CD4-positive, alpha-beta T cell treated with Interleukin-4 for 4 hours (primary cell): ENCODE measurements at places on chromosomes 4 and X.

GRCh38 chr4:144399927-144400326 is 246.0 kb upstream of the HHIP start:
- no peak for DNase-seq

DNA sequence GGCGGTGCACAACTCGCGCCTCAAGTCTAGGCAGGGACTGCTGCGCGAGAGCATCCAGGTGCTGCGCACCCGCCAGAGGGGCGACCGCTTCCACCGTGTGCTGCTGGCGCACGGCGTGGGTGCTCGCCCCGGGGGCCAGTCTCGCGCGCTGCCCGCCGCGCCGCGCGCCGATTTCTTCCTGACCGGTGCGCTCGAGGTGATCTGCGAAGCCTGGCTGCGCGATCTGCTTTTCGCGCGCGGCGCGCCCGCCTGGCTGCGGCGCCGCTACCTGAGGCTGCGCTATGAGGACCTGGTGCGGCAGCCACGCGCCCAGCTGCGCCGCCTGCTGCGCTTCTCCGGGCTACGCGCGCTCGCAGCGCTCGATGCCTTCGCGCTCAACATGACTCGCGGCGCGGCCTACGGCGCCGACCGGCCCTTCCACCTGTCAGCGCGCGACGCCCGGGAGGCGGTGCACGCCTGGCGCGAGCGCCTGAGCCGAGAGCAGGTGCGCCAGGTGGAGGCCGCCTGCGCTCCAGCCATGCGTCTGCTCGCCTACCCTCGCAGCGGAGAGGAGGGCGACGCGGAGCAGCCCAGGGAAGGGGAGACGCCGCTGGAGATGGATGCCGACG is 1.3 kb downstream of the CHST7 start:
- DNase-seq = peak; percentile 28

DNA sequence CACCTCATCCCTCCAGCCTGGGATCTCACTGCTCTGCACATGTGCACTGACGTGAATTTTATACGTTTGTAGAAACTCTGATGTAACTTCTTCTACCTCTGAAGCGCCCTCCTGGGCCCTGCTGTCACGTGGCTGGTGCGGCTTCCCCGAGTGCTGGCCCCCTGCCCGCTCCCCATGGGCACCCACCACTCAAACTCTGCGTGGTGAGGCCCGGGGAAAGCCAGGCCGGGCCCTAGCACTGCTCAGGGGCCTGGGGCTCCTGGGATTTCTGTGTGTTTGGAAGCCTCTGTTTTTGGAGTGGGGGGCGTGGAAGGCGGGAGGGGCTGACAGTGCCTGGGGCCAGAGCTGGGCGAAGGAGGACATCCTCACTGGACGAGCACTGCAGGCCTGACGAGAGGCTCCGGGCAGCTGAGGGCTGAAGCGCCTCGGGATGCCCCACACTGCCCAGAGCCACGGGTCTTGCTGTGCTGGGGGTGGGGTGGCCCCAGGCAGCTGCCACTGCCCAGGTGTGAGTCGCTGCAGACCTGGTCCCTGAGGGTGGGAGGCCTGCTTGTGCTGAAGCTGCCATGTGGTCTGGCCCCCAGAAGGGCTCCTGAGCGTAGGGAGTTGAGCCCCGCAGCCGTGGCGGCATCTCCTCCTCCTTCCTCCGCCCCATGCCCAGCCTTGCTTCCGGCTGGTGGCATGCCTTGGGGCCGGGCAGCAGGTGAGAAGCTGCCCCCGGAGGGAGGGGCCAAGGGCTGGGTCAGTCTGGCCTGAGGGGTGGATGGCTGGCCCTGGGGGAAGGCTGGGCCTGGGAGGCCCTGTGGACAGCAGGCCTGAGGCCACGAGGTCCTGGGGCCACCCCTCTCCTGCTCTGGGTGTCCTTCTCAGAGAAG is 7.7 kb downstream of the NAT8L start:
- DNase-seq = no peak

DNA sequence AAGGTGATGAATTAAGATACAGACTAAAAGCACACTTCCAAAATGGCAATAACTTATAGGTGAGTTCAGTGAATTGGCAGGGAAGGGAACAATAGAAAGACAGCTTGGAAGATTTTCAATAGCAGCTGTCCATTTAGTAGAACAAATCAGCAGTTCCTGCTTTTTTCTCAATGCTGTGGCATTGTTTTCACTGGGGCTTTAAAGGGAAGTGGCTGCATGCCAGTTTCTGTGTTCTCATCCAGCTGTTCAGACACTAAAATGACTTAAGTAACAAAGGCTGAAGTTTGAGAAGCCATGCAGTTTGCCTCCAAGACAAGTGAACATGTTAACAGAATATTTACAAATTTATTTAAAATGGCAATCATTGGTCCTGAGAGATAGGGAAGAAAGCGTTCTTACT is 291.9 kb downstream of the FAM47A start:
- no peak for DNase-seq

DNA sequence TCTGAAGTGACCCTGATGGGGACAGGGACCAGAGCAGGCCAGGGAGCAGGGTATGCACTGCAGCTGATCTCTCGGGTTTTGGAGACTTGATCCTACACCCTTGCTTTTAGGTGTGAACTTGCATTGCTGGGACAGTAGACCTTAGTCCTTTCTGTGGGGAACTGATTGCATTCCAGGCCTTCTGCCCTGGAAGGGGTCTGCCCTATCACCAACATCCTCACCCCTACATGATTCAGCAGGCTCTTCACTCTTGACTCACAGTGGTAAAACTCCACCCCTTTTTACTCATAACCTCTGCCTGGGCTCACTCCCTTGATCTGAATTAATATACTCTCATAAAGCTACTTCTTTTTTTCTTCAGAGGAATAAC is 6.6 kb upstream of the DDX60L start:
- no peak for DNase-seq

DNA sequence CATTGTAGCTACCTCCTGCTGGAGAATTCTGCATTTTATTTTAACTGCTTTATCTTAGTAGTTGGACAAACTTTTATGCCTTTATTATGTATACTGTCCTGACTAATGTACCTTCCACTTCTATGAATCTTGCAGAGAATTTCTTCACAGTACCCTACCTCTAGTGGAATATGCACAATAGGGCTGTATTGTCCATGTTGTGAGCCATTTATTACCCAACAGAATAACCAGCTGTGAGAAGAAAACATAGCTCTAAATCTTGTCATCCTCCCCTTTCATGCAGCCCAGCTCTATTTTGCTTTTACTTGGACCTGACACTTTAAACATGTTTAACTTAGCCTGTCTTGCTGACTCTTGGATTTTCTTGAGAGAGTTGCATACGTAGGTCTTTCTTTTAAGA is 56.2 kb downstream of the MCUB start:
- DNase-seq = no peak

DNA sequence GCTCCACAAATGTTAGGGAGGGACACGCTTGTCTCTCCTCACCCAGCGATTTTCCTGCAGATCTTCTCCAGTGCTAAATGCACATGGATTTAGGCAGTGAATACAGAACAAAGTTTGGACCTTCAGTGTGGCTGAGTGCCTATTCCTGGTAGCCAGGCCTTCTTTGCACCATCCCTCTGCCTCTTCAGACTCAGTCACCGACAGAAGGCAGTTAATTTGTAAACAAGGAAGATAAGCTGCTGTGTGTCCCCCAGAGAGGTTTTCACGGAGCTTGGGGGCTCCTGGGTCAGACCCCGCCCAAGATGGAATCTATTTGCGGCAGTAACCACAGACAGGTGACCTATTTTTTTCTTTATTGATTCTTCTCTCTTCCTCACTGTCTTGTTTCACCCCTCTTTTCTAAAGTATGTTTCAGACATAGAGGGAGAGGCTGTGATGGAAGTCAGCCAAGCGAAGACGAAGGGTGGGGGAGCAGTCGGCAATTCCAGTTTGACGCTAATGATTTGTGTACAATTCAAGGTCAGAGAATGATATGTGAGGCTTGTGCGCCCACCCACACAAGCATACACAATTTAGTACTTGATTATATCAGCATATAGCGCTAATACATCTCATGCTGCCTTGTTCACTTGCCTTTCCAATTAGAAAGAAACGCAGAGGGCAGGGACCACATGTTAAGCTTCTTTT is 200.8 kb downstream of the MGST2 start:
- DNase-seq = no peak

GRCh38 chr4:15897577-15897976 is 41.0 kb downstream of the FGFBP1 start:
- DNase-seq = no peak

DNA sequence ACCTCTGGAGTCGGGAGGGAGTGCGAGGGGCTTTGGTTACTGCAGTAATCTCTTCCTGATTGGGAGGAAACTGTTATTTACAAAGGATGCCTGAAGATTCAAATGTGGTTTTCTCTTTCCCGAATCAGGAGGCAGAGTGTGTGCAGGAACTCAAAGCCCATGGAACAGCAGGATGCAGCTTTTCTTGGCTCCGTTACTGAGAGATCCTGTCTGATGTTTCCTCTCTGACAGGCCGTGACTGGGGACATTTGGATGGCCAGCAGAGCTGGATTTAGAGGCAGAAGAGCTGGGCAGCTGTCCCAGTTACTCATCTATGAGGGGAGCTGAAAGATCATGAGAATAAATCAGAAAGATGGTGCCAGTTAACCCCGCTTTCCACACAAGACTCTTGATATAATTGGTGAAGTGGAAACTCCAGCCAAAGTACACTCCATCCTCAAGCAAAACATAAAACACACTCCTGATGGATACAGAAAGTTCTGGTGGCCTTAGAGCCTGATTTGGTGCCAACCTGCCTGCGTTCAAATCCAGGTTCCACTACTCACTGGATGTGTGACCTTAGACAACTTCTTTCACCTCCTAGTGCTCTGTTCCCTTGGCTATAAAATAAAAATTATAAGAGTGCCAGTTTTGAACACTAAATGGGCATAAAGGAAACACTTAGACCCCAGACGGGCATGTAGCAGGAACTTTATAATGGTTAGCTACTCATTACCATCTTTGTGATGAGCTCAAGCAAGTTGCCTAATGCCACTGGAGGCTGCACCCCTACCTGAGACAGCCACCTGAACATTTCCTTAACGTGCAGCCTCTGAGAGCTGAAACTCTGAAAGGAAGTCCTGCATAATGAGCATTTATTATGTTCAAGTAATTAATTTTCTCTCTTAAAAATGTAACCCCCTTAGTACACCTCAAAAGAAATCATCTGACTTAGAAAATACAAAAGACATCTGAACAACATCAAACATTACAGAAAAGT is 349.0 kb upstream of the GATB start:
- no peak for DNase-seq

DNA sequence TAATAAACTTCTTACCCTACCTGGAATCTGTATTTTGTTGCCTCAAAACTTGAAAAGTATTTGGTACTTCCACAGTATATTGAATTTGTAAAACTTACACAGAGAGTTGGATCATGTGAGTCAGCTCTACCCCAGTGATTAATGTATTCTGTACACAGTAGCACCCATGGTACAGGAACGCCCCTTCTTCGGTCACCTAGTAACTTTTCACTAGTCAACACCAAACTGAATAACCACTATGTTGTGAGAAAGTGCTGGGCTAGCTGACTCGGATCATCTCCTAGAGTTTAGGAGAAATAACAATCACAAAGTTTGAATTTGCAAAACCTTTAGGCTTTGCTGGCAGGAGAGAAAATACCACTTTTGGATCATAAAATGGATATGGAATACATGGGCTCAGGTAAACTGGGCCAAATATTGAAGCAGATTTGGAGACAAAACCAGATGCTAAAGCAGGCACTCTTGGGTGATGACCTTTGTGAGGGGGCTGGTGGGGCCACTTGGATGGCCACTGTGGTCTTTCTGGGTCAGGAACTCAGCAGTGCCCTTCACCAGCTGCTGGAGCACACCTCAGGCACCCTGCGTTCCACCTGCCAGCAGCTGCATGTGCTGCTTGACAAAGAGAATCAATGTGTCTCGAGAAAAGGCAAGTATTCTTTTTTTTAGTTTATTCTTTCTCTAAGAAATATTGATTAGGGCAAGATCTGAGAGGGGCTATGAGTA is at the start of gene DTHD1:
TSS of gene DTHD1 (plus strand) at position 233 of the 723 bp plus-strand sequence. CDS start at position 376, 143 bp downstream.
- DNase-seq = peak; percentile 84

DNA sequence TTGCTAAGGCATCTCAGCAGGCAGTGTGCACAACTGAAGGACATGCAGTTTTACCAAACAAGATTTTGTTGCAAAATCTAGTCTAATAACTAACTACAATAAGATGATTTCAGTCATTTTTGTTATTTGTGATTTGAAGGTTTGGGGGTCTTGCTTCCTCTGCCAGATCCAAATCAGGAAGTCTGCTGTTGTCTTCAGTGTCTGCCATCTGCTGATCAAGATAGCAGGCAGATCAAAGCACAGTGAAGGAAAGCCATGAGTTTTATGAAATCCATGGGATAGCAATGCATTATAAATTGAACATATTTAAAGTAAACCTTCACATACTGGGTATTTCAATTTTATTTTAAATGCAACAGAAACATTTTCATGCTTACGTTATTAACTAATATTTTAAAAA is 169.1 kb upstream of the ETNPPL start:
- no peak for DNase-seq

- no peak for DNase-seq
Observed at GRCh38 chr4:176262243-176262642, 6.8 kb downstream of the ASB5 start.

GRCh38 chr4:7904952-7905915 is 34.4 kb downstream of the AFAP1 start:
- DNase-seq = no peak

- DNase-seq = no peak
Observed at GRCh38 chr4:84907145-84907544, 59.3 kb downstream of the WDFY3 start.

DNA sequence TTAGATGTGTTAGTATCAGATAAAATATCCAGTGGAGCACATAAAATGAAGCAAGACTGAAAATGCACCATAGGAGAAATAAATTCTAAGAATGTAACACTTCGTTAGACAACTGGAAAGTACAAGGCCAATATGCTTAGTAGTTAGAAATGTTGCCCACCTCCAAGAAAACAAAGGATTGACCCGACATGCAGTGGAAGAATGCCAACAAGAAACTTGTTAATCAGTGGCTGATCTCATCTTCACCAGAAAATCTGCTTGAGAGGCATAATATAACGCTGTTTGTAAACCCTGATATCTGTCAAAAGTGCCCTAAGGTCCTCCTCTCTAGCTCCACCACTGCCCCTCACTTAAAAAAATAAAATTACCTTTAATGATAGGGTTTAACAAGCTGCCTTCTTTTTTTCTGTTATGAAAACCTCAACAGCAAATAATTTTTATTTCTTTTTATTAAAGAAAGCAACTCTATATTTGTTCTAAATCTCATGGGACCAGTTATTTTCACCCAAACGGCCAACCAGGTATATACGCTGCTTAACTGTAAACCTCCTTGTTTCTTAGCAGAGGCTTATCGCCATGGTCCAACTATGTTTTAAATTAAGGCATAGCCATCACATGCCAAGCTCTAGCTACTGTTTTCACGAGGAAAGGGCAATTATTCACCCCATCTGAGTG is 1.8 kb downstream of the RASGEF1B start:
- no peak for DNase-seq

GRCh38 chrX:24117258-24117657 is 32.3 kb upstream of the ZFX start:
- no peak for DNase-seq

- DNase-seq = no peak
Observed at GRCh38 chr4:2226261-2226660, 15.7 kb downstream of the HAUS3 start.

DNA sequence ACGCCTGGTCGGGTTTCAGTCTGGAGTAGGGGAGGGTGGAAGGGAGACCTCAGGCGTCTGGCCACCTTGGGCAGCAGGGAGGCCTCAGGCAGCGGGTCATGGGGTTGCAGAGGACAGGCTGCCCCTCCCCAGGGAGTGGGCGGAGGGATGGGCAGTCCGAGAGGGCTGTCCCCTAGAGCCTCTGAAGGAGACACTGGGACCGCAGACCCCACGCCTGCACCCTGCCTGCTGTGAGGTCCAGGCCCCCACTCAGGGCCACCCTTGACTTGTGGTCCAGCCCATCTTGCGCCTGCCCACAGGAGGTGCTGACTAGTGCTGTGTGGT is 16.5 kb downstream of the FGFRL1 start:
- no peak for DNase-seq
